ENCODE measurements at places on chromosomes 12 and 14.

DNA sequence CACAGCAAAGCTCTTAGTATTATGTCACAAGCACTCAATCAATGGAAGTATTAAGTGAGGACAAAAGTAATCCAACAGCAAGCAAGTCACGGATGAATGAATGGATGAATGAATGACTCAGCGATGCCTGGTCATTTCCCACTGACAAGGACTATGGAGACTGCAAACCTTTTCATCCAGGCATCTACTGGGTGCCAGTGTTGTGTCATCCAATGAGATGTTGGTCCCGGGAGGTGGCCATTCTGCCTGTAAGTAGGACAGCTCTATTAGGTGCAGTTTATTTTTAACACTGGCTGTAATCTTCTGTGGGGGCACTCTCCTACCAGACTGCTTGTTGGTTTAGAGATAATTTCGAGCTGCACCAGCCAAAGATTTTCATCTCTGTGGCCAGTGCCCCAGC lies 39.4 kb downstream of the STAB2 start:
- no peak for DNase-seq

DNA sequence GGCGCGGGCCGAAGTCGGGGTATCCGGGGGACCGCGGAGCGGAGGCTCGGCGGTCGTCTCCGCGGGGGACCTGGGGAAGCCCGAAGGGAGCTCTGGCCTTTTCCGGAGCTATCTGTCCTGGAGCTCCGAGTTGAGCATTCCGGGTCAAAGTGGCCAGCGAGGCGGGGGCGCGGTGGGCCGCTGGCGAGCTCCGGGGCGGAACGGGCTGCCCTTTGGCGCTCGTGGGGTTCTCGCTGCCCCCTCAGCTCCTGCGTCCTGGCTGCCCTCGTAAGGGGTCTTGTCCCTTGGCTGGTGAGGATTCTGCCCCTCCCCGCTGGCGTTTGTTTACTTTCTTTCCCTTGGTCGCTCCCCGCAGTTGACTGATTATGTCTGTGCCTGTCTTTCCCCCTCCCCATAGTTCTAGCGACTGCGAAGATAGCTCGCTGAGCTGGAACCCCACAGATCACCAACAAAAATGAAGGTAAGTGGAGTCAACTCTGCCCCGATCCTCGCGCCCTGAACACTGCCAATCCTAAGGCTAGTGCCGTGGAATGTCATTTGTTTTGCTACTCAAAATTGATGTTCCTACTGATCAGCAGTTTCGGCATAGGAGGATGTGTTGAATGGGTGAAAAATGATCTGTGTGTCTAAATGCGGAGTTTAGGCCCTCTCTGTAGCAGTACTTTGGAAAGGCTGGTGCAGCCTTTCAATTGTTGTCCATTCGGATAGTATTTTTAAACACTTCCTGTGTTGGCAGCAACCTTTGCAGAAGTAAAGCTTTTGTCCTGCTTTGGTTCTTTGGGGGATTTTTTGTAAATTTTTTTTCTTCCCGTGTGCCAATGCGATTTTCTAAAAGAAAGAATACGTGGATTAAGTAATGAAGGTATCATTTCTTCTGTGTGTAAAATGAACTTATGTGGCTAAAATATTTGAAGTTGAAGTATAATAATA lies 1.3 kb downstream of the ARID4A start:
- DNase-seq: no peak

DNA sequence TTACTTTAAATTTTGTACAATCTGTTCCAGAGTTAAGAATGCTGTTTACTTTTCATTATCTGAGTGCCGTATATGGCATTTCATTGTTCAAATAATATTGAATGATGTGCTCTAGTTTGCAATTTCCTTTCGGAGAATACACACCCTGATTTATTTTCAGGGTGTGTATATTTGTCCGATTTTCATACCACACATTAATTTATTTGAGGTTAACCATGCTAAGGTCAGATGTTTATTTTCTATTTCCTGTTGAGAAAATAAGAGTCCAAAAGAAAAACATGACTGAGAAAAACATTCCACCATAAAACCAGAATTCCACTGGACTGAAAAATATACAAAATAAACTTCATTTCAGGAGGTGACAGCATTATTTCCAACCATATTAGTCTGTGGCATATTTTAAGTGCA lies 64.2 kb upstream of the OVCH1 start:
- no peak for DNase-seq

DNA sequence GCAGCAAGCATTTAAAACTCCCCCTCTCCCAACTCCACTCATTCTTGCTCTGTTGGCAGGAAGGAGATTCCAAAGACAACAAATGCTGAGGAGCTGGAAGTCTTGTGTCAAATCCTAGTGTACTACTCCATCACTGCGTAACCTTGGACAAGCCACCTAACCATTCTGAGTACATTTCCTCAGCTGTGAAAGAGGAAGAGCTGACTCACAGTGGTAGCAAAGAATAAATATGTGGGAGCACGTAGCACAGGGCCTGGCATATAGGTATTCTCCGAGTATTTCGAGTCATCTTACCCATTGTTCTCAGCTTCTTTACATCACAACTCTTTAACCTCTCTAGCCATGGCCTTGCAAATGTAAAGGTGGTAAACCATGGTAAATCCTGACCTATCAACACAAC lies 28.7 kb downstream of the EGLN3 start:
- DNase-seq: no peak

GRCh38 chr12:131487388-131488124 lies 223.3 kb upstream of the SFSWAP start:
- no peak for DNase-seq

DNA sequence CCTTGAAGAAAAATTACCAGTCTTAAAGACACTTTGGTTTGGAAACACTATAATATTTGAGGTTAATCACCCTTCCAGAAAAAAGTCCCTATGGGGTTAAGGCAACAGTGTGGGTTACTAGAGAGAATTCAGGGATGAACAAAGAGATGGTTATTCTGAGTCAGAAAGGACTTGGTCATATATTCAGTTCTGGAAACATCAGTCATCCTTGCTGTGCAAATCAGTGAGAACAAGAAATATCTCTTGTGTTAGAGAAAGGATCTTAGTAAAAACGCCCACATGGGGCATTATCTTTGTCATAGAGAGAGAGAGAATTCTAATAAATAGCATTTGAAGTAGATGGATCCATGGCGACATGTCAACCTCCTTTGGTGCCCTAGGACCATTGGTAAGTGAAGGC lies 59.4 kb upstream of the E2F7 start:
- DNase-seq: no peak

DNA sequence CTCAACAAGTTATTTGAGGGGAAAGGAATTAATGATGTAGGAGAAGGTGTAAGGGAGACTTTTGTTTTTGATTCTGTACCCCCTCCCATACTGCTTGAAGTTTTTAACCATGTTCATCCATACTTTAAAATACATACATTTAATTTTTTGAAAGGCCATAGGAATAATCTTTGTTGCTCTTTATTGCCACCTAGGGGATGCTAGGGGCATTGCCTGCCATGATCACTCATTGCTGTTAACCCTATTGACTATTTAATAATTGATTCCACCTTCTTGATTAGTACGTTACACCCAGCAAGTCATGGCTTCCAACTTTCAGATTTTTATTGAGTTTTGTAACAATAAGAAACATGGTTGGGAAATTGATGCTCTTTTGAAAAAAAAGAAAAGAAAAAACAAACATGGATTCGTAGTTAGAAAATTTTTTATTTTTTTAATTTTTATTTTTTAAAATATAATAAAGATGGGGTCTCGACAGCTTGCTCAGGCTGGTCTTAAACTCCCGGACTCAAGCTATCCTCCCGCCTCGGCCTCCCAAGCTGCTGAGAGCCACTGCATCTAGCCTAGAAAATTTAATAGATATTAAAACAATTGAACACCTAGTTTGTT lies 8.5 kb upstream of the PRKAB1 start:
- DNase-seq: no peak

DNA sequence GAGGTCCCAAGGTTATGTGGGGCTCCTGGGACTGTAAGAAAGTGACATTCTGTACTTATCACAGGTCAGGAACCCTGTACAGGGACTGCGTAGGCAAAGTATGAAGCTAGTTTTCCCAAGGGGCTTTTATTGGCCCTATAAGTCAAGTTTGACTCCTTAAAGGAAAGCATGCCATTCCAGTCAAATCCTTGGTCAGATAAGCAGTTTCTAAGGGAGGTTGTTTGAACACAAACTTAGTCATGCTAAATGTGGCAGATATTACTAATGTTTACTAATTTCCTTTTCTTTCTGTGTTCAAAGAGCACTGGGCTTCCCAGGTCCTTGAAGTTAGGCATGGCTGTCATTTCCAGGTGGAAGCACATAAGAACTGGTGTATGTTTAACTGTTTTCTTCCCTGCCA lies 472.4 kb downstream of the ATP23 start:
- DNase-seq: no peak

- no peak for DNase-seq
Observed at GRCh38 chr12:117850048-117850447, 118.7 kb downstream of the KSR2 start.

DNA sequence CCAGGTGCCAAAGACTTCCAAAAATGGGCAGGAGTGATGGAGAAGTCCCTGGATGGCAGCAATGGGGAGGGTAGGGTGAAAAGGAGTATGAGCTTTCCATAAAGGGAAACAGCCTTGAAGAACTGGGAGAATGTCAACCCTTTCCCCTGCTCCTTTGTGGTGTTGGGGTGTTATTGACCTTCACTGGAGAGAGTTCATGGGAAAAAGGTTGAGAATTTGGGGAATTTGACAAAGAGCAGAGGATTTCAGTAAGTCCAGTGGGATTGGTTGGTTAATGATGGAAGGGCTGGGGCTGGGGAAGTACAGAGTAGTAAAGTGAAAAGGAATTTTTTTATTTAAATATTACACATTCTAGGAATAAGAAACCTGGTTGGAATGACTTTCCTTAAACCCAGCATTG lies 116.6 kb downstream of the ERC1 start:
- DNase-seq: no peak

DNA sequence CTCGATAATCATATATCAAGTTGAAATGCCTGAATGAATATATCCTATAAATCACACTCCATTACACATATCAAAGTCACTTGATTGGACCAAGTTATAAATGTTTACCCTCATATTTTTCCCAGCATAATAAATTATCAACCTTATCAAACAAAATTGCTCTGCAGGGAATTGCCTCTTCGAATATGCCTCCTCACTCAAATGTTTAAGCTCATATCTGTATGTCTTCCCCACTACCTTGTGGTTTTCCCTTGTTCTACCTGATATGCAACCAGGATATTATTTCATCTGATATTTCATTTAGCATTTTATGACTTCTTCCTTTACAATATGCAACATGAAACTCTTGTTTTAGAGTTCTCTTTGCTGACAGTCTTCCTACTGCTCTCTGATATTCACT lies 226.4 kb downstream of the RASSF9 start:
- DNase-seq: no peak

GRCh38 chr14:45679853-45680252 lies 426.9 kb upstream of the MIS18BP1 start:
- DNase-seq: no peak

DNA sequence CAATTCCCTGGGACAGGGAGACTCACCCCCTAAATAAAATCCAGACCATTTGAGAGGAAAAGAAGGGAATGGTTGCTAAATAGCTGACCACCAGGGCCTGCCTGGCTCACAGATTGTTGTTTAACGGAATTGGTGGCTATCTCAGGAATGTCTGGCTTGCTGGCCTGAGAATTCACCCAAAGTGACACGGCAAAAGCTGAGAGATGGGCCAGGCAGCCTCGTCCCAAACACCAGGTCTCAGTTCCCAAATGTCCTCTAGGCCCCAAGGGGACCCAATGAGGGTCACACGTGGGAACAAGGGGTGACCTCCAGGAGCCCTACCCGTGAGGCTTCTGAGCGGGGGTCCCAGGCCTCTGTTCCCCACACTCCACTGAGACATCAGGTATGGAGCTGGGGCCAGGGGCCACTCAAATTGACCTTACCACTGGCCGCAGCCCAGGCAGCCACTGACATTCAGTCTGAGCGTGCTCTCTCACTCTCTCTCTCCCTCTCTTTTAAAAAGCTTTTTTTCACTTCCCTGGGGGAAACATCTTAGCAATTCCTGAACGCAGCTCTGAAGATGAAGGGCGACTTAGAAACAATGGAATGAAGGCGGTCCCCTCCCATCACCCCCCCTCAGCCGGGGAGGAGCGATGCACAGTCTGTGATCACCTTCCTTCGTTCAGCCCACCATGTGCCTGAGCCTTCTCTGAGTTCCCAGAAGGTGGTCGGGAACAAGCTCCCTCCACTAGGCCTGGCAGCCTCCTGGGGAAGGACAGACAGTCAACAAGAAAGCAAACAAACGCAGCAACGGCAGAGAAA lies 131.2 kb downstream of the SCARB1 start:
- DNase-seq: no peak

- DNase-seq: no peak
Observed at GRCh38 chr12:92628476-92628875, 74.3 kb upstream of the PLEKHG7 start.

- no peak for DNase-seq
Observed at GRCh38 chr14:69917287-69917686, 38.1 kb downstream of the SMOC1 start.

GRCh38 chr12:130506844-130507243 lies 169.2 kb downstream of the PIWIL1 start:
- DNase-seq: no peak

DNA sequence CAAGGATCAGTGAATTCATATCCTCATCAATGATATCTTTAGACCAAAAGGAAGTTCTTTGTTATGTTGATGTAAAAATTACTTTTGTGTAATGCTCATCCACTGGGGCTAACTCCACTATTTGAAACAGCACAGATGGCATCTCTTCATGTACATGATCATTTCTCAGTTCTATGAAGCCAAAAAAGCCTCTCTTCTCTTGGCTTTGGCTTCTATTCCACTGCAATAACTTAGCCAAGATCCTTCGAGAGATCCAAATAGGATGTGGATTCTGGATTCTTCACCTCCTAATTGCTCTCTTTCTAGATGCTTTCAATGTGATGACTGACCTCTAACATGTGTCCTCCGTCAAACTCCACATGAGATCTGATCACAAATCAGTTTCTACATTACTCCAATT lies 851.2 kb downstream of the GALC start:
- DNase-seq: no peak

DNA sequence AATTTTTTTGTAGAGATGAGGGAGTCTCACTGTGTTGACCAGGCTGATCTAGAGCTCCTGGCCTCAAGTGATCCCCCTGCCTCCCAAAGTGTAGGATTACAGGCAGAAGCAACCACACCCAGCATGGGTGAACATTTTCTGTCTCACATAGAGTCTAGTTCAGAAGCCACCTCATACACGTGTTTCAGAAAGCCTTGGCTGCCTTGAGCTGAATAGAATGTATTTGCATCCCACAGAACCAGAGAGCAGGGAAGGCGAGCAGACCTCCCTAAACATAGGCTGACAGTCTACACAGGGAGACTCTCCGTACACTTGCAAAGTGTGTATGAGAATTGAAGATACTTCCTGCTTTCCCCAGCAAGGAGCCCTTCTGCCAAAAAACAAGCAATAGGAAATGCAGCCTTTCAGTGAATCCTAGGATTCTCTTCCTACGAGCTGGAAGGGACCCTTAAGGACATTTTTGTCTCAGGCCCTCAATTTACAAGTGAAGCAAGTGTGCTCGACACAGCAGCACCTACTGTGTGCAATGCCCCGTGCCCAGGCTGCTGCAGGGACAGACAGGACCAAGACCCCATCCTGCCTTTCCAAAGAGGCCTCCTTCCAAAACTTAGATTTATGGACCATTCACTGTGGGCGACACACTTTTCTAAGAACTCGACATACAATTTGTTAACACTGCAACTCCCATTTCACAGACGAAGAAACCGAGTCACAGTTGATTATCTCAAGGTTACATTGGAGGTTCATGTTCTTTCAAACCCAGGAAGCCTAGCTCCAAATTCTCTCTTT lies 11.2 kb downstream of the NUAK1 start:
- DNase-seq: no peak

All from activated T-cell treated with anti-CD3 and anti-CD28 coated beads for 48 hours (primary cell).